SJCRH30 (cell line): ENCODE measurements at places on chromosomes 11 and 22. TPM values are rescaled to one million over a fixed set of nuclear protein-coding genes. Genes with fewer than 3 reads are reported as not detected.

- DNase-seq, result no peak
Measured at GRCh38 chr11:60098508-60098907, 10.0 kb downstream of the MS4A2 start.

GRCh38 chr11:113728814-113729213 lies 22.7 kb upstream of the TMPRSS5 start:
- DNase-seq, result no peak

The OR52E8 gene
- total RNA-seq, result not detected in 2 replicates

DNA sequence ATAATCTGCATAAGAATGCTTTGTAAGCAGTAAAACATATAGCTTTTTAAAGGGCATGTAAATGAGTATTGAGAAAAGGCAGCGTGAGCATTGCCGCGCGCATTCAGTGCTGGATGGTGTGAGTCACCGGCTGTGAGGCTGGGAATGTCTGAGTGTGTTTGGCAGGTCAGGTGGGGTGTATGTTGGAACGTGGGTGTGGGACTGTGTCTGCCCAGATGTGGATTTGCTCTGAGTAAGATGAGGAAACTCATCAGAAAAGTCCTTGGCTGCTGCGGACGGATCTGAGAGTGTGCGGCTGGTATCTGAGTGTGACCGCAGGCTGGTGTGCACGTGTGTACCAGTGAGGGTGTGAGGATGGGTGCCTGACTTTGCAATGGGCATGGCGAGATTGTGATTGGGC lies 66.2 kb upstream of the NECTIN1 start:
- no peak for DNase-seq

DNA sequence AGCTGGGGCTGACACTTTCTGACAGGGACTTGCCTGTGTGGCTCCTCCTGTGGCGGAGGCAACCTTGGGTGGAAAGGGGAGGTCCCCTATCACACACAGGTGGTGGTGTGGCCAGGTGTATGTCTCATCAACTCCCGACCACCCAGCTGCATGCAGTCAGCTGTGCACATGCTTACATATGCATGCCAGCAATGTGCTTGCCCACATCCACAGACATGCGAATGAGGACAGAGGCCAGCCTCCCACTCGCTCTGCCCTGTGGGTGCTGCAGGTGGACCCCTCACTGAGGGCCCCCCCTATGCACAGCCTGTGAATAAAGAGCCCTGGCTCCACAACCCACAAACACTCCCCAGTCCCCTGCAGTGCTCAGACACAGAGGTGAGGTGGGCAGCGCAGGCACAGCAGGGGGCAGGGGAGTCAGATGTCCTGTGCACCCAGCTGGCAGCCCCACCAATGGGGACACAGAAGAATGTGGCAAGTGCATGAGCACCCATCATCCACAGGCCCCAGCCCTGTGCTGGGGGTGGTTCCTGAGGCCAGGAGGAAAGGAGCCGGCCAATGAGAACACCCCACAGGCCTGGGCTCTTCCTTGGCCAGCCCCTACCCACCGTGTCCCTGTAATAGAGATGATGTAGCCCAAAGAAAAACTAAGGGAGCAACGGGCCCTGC lies 9.5 kb downstream of the GNB1L start:
- no peak for DNase-seq

DNA sequence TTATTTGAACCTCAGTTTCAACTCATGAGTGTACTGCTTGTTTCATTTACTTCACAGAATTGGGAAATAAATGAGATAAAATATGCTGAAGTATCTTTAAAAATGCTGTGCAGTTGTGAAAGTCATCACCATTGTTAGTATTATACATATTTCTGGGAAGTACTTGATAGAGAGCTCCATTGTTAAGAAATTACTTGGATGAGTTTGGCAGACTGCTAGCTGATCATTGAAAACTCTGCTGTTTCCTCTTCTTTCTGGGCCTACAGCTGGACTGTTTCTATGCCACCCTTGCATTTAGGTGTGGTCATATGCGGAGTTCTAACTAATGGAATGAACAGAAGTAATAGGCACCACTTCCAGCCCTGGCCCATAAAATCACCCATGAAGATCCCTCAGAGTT lies 10.0 kb downstream of the SIK2 start:
- DNase-seq, result no peak

The PRSS23 gene
- 1.4 and 1.5 TPM in 2 replicates for total RNA-seq

DNA sequence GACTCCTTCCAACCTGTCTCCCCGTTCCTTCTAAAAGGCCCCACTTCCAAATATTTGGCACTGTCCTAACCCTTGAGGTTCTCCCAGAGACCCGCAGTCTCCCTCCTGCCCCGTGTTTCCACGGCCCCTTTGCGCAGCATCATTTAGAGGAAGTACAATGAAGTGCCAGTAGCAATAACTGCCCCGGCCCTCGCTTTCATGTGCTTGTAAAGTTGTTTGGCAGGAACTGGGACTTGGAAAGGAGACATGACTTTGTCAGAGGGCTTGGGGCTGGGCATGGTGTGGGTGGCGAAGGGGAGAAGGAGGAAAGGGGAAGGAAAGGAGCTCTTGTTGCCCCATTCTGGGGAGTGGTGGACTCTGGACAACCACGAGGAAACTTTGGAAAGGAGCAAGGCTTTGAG lies 2.6 kb downstream of the CD44 start:
- DNase-seq, result no peak

DNA sequence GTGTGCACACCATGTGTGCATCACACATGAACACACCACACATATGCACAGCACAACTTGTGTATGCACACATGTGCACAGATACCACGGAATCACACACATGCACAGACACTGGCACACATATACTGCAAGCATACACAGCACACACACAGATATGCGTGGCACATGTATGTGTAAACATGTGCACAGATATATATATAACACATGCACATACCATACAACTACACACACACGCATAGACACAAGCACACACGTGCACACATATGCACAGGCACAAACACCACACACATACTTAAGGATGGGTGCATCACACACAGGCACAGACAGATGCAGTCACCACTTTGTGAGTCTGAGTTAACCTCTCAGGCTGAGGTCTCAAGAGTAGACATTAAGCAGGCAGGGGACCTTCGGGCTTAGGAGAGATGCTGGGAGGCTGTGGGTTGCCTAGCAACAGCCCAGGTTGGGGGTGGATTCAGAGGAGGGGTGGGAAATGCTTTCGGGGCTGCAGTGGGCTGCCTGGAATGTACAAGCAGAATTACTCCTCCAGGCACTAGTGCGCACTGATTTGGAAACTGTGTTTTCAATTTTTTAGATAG lies 82.9 kb downstream of the MYO18B start:
- no peak for DNase-seq

The GAS2 gene
- 3.7 and 4.4 TPM in 2 replicates for total RNA-seq

The PHOX2A gene
- total RNA-seq, result not detected in 2 replicates

- no peak for DNase-seq
Measured at GRCh38 chr11:1652026-1652425, 22.5 kb downstream of the KRTAP5-5 start.

DNA sequence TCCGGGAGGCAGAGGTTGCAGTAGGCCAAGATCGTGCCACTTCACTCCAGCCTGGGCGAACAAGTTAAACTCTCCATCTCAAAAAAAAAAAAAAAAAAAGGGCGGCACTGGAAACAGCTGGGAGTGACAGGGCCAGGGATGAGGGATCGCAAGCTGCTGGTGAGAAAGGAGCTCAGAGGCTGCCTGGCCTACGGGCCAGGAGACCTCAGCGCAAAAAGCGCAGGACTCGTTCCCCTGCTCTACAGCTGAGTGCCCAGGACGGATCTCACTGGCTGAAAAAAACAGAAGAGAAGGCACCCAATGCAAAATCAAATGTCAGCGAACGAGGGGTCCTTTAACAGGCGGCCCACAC lies 650 bp upstream of the NUP50 start:
- peak; percentile 53 for DNase-seq

DNA sequence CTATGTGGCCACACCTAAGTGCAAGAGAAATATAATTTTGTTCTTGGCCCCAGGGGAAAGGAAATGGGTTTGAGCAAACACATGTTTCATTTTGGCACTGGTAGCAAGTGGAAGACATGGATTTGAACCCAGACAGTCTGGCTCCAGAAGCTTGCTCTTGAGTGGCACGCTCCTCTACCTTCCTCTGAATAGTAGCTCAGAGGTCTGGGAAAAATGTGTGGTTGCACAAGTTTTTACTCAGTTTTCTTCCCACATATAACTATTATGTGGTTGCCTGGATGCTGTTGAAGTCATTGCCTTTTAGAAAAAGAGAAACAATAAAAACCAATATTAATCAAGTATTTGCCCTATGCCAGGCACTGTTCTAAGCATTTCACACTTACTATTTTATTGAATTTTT lies 16.3 kb downstream of the PARVA start:
- DNase-seq, result no peak

The KCNK4 gene
- not detected in 2 replicates for total RNA-seq

- no peak for DNase-seq
Measured at GRCh38 chr11:25449091-25449490, 882.8 kb upstream of the ANO3 start.

DNA sequence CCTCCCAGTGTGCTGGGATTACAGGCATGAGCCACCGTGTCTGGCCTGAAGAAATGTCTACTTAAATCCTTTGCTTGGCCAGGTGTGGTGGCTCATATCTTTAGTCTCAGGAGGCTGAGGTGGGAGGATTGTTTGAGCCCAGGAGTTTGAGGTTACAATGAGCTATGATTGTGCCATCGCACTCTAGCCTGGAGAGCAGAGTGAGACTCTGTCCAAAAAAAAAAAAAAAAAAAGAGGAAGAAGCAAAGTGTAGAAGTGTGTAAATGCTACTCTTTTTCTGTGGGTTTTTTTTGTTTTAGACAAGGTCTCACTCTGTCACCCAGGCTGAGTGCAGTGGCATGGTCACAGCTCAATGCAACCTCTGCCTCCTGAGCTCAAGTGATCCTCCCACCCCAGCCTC lies 6.4 kb upstream of the ATG16L2 start:
- DNase-seq, result no peak

DNA sequence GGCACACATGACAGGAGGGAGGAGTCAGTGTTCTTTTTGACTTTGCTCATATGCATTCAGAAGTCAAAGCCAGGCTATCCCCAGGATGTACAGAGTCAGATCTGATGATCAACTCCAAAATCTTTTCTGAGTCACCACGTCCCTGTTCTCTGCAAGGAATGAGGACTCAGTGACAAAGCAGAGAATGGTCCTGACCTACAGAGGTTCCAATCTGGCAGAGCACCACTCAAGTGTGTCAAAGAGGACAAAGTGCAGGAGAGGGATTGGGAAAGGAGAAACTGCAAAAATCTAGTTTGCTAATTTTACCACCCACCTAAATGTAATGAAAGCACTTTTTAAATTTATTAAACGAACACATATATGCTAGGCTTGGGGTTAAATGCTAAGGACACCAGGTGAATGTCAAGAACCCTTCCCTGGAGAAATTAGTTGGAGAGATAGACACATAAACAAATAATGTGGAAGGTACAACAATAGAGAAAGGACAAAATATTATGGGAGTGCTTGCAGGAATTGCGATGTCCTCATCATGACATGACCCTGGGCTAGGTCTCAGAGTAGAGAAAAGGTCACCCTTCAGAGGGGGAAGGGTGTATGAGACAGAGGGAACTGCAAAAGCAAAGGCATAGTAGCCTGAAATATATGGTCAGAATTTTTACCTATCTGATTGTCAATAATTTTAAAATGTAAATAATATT lies 56.3 kb downstream of the MTNR1B start:
- DNase-seq, result no peak
